ENCODE measurements at places on chromosomes 5 and 9.
A peak's percentile ranks its signal among the peaks of the same experiment; 100 is the strongest.

DNA sequence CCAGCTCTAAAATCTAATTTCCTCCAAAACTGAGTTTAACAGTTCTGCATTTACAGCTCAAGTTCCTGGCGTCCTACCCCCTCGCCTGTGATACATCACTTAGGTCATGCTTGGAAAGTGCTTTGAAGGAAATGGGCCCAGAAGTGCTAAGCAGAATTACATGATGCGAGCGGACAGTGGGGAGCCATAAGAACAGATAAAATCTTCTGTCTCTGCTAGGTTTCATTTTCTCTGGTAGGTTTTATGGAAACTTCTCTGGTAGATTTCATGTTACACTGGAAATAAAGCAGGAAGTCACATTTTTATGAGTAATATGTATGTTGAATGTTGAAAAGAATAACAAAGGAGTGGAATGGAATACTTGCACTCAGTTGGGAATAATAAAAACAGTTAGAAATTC, 138.3 kb downstream of the ZDHHC21 start:
- no peak for DNase-seq

DNA sequence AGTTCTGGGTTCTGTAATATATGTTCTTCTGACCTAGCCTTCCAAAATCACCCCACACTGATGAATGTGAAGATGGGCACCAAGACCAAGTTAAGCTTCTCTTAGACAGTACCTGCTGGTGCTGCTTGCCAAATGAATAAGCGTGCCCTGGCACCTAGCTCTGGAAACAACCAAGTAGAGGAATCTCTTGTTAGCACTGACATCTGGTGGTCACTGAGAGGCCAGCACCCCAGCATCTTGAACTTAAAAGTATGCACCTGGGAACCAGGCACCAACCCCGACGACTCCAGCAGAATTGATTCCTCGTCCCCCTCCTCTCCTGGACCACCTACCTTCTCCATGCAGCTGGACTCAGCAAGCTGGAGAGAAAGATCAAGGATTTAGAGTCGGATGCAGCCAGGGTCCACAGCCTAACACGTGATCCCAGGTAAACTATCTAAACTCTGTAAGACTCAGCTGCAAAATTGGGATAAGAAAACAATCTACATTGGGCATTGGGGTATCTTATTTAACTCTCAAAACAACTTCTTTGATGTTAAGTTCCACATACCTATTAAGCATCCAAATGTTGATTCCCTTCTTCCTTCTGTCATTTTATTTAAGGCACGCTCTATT, 89.8 kb downstream of the SLC1A3 start:
- DNase-seq = no peak

- no peak for DNase-seq
Measured at GRCh38 chr5:159061179-159061796, 38.4 kb downstream of the EBF1 start.

DNA sequence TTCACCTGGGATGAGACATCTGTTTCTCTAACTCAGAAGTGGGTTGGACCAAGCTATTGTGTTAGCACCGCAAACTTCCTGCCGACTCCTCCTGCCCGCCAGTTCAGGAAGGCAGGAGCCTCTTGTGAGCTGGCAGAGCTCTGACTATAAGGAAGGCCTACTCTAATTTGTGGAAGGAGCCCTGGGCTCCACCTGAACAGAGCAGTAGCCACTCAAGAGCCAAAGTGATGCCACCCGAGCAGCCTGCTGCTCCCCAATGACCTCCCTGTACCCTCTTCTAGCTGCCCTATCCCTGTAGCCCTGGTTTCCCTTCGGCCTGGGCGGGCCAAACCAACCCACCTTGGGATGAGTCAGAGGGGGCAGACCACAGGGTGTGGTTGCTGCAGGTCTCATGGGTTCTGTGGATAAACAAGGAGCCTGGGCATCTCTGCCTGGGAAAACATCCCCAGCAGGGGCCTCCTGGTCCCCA, 81.6 kb downstream of the PSD2 start:
- no peak for DNase-seq

GRCh38 chr9:18299449-18299848, 174.5 kb upstream of the ADAMTSL1 start:
- DNase-seq = no peak

- no peak for DNase-seq
Measured at GRCh38 chr9:92480986-92481633, 1.2 kb downstream of the ASPN start.

GRCh38 chr9:129988607-129989361, 54.2 kb downstream of the FNBP1 start:
- DNase-seq = no peak

GRCh38 chr9:18741945-18742344, 268.0 kb downstream of the ADAMTSL1 start:
- no peak for DNase-seq

- no peak for DNase-seq
Measured at GRCh38 chr5:133079048-133079447, 27.2 kb downstream of the HSPA4 start.

GRCh38 chr5:36052538-36052937, 14.1 kb downstream of the UGT3A2 start:
- no peak for DNase-seq

GRCh38 chr9:34611251-34611810, 566 bp downstream of the RPP25L start:
- no peak for DNase-seq

DNA sequence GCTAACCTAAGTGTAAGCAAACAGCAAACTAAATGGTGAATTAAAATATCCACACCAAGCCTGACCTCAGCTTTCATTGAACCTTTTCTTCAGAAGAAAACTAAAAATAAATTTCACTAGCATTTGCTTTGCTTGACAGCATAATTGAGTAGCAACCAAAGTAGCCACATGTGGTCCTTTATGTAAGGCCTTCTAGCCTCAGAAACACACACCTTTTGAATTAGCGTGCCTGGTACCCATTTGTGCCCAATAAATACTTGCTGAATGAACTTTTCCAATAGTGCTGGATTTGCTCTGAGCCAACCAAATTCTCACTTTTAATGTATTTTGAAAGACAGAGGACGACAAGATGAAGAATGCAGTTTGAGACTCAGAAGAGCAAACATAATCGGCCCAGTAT, 2.1 kb upstream of the NIPBL start:
- DNase-seq = no peak

GRCh38 chr5:89473196-89473595, 590.2 kb upstream of the MEF2C start:
- no peak for DNase-seq

GRCh38 chr5:8457187-8458037, 588.5 kb downstream of the MTRR start:
- peak; percentile 98 for DNase-seq

GRCh38 chr5:12320331-12320730, 416.1 kb upstream of the CTNND2 start:
- DNase-seq = no peak

GRCh38 chr5:78537821-78538220, 110.8 kb downstream of the LHFPL2 start:
- DNase-seq = no peak

DNA sequence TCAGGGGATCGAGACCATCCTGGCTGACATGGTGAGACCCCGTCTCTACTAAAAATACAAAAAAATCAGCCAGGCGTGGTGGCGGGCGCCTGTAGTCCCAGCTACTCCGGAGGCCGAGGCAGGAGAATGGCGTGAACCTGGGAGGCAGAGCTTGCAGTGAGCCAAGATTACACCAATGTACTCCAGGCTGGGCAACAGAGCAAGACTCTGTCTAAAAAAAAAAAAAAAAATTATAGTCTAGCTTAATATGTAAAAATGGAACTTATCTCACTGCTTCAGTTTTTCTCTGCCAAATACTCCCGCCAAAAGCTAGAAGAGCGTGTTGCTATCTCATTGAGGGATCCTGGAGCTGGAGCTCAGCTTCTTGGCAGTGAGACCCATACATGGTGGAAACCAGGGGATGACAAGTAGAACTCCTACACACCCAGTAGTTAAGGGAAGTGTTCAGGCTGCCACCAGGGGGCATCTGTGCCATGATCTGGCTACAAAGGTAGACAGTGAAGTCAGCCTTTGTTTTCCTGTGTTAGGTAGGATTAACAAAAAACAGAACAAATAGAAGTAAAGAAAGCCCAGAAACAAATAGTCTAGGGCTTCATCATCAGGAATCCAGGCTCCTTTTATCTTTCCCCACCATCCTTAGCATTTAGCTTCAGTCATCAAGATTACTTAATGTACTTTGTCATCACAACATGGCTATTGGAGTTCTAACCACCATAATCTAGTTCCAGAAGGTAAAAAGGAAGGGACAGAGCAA, 33.6 kb upstream of the GLIPR2 start:
- DNase-seq = peak; percentile 10

GRCh38 chr9:31519826-31520225, 864.6 kb upstream of the ACO1 start:
- no peak for DNase-seq

GRCh38 chr5:158463188-158463587, 604.2 kb upstream of the CLINT1 start:
- DNase-seq = no peak

DNA sequence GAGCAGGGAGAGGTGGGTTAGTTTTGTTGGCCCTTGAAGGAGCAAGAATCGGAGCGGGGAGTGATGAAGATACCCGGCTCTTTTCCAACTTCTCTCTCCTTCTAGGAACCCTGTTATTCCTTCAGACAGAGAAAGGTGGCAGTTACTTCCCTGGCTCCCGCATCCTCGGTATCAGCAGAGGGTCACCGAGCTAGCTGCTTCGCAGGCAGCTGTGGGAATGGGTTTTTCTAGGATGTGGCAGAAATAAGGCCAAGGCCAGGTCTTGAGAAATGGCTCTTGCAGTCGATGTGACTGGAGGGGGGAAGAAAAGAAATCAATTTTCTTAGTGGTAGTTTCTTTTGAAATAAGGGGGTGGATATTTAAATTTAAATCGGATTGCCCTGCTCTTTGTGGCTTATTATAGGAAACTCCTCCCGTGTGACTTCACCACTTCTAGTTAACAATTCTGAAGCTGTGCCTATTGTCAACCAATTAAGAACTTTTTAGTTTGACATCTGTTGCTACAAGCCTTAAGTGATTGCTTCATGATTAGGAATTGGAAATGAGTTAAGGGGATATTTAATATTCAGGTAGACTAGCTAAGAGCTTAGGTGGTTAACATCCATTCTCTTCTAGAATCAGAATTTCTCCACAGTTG, 1.4 kb downstream of the SAP30L start:
- DNase-seq = no peak

DNA sequence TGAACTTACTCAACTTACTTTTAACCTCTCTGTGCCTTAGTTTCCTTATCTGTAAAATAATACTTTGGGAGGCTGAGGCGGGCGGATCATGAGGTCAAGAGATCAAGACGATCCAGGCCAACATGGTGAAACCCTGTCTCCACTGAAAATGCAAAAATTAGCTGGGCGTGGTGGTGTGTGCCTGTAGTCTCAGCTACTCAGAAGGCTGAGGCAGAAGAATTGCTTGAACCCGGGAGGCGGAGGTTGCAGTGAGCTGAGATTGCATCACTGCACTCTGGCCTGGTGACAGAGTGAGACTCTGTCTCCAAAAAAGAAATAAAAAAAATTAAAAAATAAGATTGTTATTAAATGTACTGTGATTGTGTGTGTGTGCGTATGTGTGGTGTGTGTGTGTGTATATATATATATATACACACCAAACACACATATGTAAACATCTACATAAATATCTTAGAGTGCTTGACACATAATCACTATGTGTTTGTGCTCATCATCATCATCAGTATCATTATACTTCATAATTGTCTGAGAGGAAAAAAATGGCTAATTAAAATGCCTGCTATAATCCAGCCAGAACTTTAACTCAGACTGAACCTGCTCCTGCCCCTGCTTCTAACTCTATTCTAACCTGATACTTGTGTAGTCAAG, 312.8 kb downstream of the FER start:
- DNase-seq = no peak

GRCh38 chr9:128798896-128799295, 11.8 kb downstream of the TBC1D13 start:
- no peak for DNase-seq

DNA sequence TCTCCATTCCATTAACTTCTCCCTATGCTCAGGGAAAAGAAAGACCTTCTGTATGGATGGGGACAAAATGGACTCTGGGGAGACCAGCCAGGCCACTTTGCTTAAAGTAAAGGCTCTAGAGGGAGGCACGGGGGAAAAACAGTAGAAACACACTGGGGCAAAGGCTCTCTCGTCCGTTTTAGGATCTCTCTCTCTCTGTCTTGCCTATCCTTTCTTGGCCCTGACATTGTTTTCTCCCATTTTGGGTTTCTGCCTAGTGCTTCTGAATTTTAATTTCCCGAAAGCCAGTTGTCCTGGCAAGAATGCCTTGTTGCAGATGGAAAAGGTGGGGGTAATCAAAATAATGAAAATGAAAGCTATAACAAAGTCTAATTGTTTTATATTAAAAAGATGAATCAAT, 28.2 kb downstream of the NMUR2 start:
- DNase-seq = no peak

DNA sequence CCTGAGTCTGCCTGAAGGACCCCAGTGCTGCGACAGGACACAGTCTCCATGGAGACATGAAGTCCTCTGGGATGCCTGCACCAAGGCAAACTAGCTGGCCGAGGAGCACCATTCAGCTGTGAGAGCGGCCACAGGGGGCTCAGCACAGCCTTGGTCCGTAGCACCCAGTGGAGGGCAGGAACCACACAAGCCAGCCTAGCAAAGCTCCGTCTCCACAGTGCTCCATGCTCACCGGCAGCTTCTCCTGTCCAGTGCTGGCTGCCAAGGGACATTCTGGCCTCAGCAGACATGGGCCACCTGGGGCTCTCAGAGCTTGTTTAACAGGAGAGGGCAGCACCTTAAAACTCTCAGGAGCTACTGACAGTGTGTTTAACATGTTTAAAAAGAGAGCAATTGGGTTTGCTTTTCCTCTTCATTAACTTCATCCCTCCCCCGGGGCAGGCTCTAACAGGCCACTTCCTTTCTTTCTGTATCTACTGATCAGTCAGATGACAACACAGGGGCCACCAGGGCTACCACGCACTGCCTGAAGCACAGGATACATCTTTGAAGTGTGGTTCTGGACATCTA, 57.0 kb downstream of the SECISBP2 start:
- no peak for DNase-seq

- no peak for DNase-seq
Measured at GRCh38 chr9:94901019-94901363, 174.5 kb downstream of the AOPEP start.

GRCh38 chr9:130498298-130498917, 53.6 kb downstream of the ASS1 start:
- DNase-seq = no peak

DNA sequence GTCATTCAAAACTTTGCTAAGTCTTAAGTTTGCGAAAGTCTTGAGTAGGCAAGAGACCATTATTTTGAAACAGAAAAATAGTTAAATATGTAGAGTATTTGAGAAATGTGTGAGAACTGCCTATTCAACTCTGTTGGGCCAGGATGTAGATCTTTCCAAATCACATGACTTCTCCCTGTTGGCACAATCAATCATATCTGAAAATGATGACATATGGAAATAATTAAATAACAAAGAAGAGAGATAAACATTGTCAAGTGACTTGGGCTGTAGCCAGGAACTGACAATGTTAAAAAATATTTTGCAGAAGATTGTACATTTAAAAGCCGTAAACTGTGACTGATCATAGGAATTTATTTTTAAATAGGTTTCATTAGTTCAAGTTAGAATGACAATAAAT, 104.6 kb upstream of the IL6ST start:
- peak; percentile 81 for DNase-seq

- no peak for DNase-seq
Measured at GRCh38 chr5:52892242-52892878, 96.8 kb upstream of the ITGA2 start.
